ENCODE measurements at places on chromosomes 1 and 21.

DNA sequence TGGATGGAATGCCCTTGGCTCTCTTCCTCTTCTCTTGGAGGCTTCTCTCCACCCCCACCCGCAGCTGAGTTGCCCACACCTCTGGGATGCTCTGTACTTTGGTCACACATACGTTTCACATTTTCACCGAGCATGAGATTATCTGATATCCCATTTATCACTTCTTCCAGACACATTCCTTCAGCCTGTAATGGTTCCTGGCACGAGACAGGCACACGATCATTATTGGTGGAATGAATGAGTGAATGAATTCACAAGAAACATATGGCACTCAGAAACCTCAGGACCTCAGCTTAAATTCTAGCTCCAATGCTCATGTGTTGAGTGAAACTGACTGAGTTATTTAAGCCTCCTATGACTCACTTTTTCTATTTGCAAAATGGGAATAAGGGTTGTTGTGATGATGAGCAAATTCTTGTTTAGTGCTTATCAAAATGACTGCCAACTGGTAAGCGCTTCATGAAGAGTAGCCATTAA lies 242.7 kb upstream of the JUN start:
- DNase-seq = no peak

- DNase-seq = no peak
These were observed 121.8 kb downstream of the NTNG1 start for GRCh38 chr1:107262467-107263286.

DNA sequence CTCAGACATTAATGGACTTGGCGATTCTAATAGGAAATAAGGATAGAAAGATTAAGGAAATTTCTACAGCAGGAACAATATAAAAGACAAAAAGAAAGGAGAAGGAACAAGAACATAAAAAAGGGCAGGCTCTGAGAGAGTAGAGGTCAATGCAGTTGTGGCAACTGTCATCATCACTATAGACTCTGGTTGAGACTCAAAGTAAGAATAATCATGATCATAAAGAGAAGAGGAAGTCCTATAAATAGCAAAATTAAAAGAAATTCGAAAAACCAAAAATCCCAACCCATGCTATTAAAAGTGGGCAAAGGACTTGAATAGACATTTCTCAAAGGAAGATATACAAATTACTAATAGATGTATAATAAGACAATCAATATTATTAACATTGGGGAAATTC lies 14.4 kb upstream of the XCL1 start:
- no peak for DNase-seq

DNA sequence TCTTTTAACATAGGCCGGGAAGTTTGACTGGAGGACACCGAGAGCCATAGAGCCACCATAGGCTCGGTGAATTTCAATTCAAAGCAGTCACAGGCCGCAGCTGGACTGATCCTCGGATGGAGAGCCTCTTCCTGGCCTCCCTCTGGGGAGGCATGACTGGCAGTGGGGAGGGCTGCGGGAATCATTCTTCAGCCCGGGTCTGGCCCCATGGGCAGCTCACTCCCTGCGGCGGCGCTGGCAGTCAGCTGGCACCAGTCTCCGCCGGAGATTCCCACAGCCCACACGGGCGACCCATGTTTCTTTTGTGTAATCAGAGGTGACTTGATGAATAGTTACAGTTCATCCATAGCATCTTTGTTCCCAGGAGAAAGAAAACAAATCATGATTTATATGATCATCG lies 10.6 kb downstream of the ESPN start:
- DNase-seq = no peak

DNA sequence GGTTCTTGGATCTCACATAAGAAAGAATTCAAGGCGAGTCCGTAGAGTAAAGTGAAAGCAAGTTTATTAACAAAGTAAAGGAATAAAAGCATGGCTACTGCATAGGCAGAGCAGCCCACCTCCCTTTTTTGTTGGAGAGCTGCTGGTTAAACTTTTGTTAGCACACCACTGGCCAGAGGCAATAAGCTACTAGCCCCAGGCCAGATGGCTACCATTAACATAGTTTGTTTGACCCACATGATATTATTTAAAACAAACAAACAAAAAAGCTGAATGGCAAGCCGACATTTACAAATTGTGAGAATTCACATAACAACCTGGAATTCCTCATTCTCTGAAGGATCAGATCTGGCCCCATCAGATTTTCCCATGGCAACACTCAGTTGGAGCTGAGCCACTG lies 19.1 kb upstream of the PAXBP1 start:
- no peak for DNase-seq

- no peak for DNase-seq
These were observed 62.8 kb upstream of the NEK2 start for GRCh38 chr1:211738096-211738690.

GRCh38 chr1:229191066-229191674 lies 79.7 kb upstream of the RAB4A start:
- no peak for DNase-seq

DNA sequence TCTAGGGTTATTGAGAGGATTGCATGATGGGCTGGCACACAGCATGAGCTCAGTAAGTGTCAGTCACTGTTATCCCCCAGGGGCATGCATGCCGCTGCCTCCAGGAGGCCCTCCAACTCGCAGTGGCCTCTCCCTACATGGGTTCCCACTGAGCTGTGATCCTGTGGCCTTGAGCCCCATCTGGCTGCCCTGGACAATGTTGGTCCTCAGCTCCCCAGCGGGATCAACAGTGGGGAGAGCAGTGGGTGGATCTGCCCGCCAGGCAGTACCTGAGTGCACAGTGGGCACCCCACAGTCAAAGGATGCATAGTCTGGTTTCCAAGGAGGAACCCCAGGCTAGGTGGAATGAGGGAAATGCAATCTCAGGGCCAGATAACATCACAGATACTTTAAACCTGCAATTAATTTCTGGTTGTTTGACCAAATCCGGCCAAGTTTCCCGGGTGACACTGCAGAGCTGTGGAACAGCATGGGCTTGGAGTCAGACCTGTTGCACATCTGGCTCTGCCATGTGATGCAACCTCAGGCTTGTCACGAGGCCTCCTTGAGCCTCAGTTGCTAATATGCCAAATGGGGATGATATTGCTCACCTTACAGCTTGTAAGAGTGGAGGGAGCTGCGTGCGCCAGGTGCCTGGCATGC lies 9.3 kb downstream of the PADI3 start:
- DNase-seq = no peak

DNA sequence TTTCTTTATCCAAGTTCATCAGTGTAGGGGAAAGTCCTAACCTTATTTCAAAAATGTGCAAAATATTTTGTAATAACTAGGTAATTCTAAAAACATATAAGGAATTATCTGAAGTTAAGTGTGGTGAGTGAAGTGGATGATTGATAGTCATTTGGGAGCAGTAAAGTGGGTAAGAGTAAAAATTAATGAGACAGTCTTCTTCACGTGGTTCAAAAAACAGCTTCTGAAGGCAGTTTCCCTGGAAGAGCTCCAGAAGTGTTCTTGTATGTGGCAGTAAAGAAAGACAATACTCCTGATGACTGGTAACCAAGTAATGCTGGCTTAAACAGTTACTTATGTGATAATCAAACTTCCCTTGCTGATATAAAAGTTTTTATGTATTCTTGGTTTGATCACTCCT lies 50.3 kb downstream of the LEPR start:
- DNase-seq = no peak

- no peak for DNase-seq
These were observed 68.3 kb downstream of the PRRX1 start for GRCh38 chr1:170732252-170732588.

DNA sequence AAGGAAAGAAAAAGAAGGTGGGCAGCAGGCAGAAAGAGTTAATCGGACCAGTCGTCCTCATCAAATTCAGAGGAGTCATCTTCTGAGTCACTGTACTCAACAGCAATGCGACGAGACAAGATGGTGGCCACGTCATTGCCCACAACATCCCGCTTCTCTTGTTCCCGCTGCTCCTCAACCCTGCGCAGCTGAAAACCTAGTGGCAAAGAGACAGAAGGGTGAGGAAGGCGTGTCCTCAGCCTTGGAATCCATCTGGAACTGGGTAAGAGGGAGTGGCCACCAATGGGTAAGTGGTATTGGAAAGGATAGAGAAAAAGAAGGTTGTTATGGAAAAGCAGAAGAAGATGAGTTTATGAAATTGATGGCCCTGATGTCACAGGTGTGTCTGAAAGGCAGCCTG lies 15.7 kb downstream of the GPR3 start:
- DNase-seq = no peak

GRCh38 chr21:32207406-32207716 lies 71.5 kb downstream of the MIS18A start:
- DNase-seq = no peak

GRCh38 chr1:116886291-116886878 lies 23.3 kb upstream of the PTGFRN start:
- no peak for DNase-seq

- no peak for DNase-seq
These were observed 44.5 kb upstream of the GPR37L1 start for GRCh38 chr1:202078241-202078640.

GRCh38 chr1:102834688-102835320 lies 273.5 kb downstream of the COL11A1 start:
- no peak for DNase-seq

- DNase-seq = no peak
These were observed 7.8 kb downstream of the UBIAD1 start for GRCh38 chr1:11280719-11281376.

- no peak for DNase-seq
These were observed 156.7 kb downstream of the BRINP3 start for GRCh38 chr1:190320952-190321351.

- DNase-seq = no peak
These were observed 15.6 kb upstream of the RNF220 start for GRCh38 chr1:44389437-44389836.

DNA sequence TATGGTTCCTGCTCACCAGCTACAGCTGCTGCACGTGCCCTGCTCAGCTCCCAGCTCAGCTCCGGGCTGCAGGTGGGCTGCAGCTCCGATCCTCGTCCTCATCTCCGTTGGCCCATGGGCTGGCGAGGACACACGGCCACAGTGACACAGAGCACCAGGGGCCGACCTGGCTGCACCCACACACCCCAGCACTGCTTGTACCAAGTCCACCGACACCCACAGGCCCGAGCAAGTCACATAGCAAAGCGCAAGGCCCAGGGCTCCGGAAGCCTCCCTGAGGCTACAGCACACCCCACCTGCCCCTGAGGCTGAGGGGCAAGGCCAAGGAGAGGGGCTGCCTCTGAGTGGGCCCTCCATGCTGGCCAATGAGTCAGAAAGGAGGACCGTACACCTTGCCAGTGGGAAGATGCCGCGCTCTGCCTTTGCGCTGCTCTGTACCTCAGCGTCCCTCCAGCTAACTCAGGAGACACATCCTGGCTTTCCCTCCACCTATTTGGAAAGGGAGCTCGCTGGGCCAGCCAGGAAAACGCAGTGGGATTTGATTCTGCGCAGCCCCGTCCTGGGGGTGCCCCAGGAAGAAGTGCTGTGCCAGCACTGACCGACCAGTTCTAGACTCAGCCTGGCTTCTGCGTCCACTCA lies 124.8 kb downstream of the SIK1 start:
- DNase-seq = no peak

DNA sequence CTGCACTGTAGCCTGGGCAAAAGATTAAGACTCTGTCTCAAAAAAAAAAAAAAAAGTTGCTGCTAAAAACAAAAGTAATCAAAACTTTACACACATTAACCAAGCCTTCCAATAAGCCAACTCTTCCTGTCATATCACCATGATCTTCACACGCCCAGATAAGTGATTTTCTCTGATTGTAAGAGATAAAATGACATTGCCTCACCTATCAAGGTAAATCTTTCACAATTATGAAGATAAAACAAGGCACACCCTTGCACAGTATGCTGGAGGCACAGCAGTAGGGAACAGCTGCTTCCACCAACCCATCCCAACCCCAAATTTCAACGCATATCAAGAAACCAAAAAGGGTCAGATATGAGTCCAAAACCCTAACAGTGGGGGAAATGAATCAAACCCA lies 8.8 kb upstream of the TIAM1 start:
- no peak for DNase-seq

DNA sequence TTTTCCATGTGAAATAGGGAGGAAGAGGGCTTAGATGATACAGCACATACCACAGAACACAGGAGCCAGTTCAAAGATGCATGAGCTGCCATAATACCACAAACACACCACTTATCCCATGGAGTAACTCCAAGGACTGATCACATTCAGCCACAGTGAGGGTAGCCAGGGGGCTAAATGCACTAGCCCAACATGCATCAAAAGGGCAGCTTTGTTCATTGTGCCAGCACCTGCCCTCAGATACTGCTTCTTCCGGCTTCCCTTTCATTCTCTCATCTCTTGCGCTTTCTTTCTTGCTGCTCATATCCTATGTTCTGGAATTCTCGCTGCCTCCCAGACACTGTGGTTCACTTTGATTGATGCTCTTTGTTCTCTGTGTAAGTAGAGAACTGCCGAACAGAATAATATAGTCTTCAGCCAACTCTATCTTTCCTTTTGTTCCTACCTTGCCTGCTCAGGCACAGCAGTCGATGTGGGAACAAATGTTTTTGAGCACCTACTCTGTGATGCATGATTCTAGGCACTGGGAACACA lies 50.0 kb upstream of the SYT6 start:
- no peak for DNase-seq

DNA sequence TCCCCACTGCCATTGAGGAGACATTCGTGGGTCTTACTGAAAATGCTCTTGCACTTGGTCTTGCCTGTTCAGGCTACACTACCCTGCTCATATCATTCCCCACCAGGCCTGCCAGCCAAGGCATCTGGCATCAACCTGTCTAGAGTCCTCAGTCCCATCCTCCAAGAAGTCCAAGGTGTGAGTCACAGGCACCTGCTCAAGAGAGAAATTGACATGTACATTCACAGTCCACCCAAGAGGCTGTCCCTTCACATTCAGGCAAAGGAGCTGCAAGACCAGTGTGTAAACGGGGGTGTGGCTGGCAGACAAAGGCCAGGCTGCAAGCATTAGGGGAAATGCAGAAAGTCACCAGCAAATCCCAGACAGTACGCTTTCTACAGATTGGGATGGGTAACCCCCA lies 13.1 kb upstream of the PLA2G2C start:
- DNase-seq = no peak
